ENCODE measurements at places on chromosomes 13 and 19. TPM values are rescaled to one million over a fixed set of nuclear protein-coding genes. Genes with fewer than 3 reads are reported as not detected.

DNA sequence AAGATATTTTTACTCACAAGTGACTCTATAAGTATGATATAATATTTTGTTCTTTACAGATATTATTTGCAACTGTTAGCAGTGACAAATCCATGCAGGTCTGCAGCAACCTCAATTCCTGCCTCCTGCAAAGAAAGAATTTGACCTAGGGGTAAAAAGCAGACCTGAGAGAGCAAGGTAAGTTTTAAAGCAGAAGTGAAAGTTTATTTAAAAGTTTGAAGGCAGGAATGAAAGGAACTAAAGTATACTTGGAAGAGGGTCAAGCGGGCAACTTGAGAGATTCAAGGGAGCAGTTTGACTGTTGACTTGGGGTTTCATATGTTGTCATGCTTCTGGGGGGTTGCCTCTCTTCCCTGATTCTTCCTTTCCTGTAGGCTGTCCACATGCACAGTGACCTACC lies 520.1 kb upstream of the PCDH20 start:
- ATAC-seq = no peak

The ZNF813 gene
- total RNA-seq = 1.9 TPM

GRCh38 chr13:29539856-29540255 lies 55.6 kb downstream of the SLC7A1 start:
- ATAC-seq = peak; percentile 69

The ZNF541 gene
- total RNA-seq = 0.08 TPM

GRCh38 chr13:95317039-95317989 lies 16.1 kb upstream of the ABCC4 start:
- ATAC-seq = no peak

DNA sequence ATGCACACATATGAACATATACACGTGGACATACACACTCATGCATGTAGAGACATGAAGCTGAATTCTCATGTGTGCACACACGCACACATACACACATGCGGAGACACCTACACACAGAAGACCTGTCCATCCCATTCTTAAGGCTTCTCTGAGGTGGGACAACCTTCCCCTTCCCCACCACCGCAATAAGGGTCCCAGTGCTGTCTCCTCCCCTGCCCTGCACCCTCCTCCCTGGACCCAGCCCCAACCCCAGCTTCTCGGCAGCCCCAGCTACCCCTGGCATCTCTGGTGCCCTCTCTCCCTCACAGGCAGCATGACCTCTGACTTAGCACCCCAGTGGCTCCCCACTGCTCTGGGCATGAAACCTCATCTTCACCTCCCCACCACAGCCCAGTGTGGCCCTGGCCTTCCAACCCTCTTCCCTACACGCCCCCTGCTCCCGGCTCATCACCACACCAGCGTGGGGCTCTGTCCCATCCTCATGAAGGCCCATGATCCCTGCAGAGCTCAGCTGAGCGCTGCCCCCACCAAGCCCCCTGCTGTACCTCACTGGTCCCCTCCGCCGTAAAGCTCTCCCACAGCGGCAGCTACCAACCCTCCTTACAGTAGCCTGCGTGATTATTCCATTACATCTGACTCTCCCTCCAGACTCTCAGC lies 204.1 kb upstream of the ZNF536 start:
- ATAC-seq = no peak

Measured in esophagus mucosa (tissue), 1 donor.